Stimulated activated CD8-positive, alpha-beta memory T cell treated with anti-CD3 and anti-CD28 coated beads, Interleukin-7, amount 100 ng/mL, for 1 hour (primary cell): ENCODE measurements at places on chromosomes 2 and 18.

DNA sequence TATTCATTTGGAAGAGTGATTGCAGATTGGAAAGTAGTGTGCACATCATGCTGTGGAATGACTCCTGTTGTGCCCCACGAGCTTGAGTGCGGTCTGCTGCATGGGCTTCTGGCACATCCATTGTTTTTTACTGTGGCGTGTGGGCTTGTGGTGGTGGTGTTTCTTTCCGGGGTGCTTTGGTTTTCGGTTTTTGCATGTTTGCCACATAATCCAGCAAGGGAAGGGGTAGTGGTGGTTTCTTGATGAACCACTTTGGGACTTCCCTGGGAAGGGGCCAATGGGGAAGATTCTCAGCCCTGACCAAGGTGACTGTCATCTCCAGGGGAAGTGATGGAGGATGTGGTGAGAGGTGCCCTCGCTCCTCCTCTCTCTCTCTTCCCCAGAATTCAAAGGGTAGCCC lies 57.0 kb downstream of the COA5 start:
- DNase-seq = no peak

- DNase-seq = no peak
Observed at GRCh38 chr2:19843992-19844515, 57.7 kb downstream of the TTC32 start.

GRCh38 chr2:36165132-36165531 lies 190.4 kb upstream of the CRIM1 start:
- DNase-seq = no peak

DNA sequence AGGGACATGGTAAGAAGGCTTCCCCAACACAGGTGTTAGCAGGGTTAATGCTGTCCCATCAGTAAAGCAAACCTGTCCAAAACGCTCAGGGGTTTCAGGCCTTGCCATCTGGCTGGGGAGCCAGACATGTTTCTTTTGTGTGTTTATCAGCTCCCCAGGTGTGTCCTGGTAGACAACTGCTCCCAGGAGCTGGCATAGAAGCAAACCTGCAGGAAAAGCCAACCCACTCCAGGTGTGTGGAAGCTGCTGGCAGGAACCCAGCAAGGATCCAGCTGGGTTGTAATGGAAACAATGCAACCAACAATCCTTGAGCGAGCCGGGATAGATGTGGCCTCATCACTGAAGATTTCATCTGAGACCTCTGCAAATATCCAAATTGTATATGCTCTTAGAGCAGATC lies 123.1 kb downstream of the RAB3GAP1 start:
- no peak for DNase-seq

GRCh38 chr2:199455545-199456382 lies 2.0 kb downstream of the SATB2 start:
- DNase-seq = no peak

GRCh38 chr2:224016963-224017362 lies 22.1 kb downstream of the SERPINE2 start:
- no peak for DNase-seq

DNA sequence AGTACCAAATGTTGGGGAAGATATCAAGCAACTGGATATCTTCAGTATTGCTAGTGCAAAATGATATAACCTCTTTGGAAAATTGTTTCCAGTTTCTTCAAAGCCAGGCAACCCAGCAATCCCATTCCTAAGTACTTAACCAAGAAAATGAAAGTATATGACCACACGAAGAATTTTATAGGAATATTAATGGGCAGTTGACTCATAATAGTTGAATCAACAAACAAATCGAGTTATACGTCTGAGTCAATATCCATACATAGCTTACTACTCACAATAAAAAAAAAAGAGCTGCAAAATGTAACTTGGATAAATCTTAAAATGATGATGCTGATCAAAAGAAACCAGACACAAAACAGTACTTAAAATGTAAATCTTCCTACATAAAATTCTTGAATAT lies 810.4 kb downstream of the METTL4 start:
- no peak for DNase-seq

- no peak for DNase-seq
Observed at GRCh38 chr18:55696811-55697210, 108.8 kb upstream of the TCF4 start.

DNA sequence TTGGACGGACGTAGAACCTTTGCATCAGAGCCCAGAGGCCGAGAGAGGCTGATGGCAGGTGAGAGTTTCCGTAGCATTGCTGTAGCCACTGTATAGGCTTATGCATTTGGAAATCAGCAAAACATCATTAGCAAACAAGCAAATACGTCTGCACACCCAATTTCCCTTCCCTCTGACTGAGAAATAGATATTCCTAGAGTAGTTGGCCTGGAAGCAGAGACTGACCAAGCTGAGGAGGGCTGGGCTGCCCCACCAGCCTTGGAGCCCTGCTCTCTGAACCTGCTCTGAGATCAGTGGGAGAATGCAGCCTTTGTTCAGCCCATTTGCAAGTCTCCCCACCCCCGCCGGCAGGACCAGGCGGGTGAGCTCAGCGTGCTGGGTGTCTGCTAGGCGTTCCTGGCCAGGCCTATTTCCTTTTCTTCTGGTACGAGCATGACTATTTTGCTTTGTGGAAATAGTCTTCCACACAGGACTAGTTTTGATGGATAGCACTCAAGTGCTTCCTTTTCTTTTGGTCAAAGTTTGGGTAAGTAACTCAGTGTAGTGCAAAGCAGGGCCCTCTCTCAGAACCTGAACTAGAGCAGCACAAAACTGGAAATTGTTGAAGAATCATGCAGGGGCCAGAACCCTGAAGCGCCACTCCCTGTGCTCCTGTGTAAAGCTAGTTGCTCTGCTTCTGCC lies 21.9 kb upstream of the RNF149 start:
- no peak for DNase-seq

DNA sequence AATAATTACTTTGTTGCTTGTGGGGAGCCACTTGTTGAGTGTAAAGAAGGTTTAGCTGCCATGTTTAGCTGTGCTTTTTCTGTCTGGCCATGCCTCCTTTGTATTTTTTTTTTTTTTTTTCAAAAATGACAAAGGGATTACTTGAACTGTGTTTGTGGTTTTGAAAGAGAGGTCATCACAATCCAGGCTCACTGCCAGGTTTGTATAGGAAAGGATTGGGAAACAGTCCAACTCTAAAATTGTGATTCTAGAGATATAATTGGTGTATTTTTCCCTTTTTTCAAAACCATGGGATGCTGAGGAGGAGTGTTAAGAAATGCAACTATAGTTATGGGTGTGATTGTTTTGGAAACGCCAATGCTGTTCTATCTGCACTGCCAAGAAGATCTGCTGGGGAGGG lies 4.3 kb downstream of the ITPRIPL1 start:
- no peak for DNase-seq

GRCh38 chr18:36610661-36611060 lies 218.1 kb downstream of the TPGS2 start:
- DNase-seq = no peak

GRCh38 chr2:139067874-139068273 lies 287.7 kb upstream of the NXPH2 start:
- DNase-seq = no peak

- DNase-seq = no peak
Observed at GRCh38 chr2:30780776-30781330, 26.4 kb downstream of the CAPN13 start.

DNA sequence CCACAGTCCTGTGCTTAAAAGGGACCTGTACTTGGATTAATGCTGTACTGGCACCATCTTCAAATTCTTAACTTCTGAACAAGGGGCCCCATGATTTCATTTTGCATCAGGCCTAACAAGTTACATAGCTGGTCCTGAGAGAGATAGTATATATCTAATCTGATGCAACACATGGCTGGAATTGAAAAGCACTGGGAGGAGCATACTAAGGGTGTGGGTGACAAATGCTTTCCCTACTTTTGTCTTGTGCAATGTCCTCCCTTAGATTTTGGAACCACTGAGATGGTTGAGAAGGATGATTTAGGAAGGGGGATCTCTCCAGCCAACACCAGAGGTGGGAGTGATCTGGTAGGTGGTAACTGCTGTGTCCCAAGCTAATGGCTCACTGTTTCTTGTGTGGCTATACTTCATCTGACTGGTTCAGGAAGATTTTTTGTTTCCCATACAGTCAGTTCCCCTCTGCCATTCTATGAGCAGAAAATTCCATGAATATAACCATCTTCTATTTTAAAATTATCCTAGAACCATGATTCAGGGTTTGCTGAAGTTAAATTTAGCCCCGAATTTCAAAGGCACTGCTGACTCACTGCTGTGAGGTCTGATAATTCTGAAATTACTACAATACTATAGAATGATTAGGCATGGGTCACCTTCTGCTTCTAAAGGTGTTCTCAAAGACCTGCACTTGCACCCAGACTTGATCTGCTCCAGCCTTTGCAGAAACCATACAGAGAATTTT lies 108.3 kb upstream of the NCKAP5 start:
- no peak for DNase-seq

DNA sequence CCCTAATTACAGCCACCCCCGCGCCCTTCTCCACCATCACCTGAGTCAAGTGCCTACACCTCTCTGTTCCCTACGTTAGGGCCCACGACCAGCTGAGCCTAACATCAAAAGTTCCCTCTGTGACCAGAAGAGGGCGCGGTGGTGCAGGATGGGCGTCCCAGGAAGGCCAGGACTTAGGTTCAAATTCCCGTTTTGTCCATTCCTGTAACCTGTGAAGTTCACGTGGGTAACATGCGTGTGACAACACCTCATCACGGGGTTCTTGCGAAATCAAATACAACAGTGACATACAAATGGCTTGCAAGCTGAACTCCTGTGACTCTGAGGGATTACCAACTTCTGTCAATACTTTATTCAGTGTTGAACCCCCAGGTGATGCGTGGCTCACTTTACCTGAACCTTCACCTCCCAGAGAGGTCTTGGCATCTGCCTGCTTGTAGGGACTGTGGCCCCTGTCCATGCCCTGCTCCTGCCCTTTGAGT lies 207.9 kb downstream of the ARL4C start:
- no peak for DNase-seq

- no peak for DNase-seq
Observed at GRCh38 chr18:38520786-38521185, 955.2 kb upstream of the CELF4 start.

DNA sequence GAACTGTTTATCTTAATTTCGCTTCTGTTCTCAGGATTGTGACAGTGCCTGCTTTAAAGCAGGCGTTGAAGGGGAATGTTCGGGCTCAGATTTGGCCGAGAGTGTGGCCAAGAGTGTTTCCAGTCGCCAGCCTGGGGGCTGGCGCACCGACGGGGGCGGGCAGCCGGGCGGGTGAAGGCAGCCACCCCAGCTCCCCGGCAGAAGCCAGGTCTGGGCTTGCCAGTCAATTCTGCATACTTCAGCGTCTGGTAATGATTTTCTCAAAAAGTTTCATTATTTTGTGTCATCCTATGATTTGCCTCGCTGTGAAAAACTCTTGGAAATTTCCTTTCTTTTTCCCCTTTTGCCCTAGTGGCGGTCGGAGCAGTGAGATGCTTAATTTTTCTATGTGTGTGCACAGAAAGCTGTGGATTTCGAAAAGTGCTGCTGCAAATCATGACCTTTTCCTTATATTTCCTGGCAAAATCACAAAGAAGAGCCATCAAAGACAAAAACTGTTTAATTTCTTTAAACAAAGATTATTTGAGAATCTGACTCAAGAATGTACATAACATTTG lies 856 bp downstream of the FAM228A start:
- DNase-seq = no peak

DNA sequence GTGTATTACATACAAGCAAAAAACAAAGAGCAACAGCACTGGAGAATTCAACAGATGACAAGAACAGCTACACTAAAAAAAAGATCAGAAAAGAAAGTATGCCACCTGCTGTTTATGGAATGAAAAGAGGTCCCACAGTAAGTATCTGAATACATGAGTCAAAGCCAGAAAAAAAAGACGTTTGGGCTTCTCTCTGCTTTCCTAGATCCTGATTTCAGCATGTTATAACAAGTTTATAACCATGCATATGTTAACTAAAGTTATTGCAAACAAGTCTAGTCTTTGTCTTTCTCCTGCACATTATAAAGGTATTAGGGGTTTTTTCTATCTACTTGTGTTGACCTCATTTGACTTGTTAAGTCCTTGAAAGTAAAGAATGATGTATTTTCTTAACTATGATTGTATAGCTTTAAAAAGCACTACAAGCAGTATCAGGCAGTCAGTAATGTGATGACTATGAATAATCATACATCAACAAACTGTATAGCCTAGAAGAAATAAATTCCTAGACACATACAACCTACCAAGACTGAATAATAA lies 108.5 kb upstream of the COL5A2 start:
- no peak for DNase-seq

DNA sequence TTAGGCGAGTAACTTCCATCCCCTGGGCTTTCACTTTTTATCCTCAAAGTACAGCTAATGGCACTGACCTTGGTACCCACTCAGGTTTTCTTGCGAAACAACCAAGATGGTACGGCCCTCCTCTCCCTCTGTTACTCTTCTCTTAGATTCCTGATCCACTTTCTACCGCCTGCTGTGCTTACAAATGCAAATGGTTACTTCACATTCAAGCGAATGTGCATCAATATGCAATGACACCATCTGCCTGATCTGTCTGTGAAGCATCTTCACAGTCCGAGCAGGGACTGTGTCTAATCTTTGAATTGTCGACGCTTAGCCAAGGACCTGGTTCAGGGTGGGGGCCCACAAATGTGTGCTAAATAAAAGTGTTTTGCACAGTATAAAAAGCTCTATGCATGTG lies 112.2 kb downstream of the TRIB2 start:
- DNase-seq = no peak

DNA sequence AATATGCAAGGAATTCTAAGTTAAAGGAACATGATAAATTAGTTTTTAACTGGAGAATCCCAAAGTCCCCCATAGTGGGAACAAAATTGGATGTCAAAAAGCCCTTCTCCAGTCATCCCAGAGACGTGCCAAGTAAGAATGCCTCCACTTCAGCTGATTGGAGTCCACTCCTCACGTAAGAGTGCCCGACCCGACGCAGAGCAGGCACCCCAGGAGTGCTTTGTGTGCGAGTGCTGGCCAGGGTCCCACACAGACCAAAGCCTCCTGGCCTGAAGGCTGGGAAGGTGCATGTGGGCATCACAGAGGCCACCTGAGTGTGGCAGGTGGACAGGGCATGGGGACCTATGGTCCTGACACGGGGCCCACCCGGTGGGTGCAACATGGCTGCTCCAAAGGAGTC lies 183.5 kb downstream of the GLI2 start:
- DNase-seq = no peak

- DNase-seq = no peak
Observed at GRCh38 chr2:11387843-11388242, 43.4 kb upstream of the ROCK2 start.

GRCh38 chr2:226971770-226972169 lies 135.9 kb downstream of the RHBDD1 start:
- DNase-seq = no peak

DNA sequence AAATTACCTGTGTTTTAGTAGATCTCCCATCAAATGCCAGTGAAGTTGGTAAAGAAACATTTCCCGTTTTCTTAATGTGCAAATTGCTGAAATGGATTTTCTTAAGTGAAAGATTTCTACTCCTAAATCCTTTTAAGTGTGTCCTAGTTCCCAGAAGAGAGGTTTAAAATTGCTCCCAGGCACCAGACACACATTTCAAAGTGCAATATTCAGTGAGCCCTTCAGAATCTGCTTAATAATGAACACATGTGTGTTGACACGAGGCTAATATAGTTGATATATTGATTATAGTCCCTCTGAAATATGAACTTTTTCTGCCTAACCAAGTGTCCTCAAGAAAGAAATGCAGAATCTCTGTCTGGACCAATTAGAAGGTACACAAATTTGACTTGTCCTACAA lies 861.7 kb upstream of the CNTNAP5 start:
- DNase-seq = no peak

- DNase-seq = no peak
Observed at GRCh38 chr2:190822043-190822442, 58.6 kb upstream of the GLS start.
